Right hindlimb (tissue), 1 donor: ENCODE measurements at places on chromosomes 1 and 21.
A peak's percentile ranks its signal among the peaks of the same experiment; 100 is the strongest.

DNA sequence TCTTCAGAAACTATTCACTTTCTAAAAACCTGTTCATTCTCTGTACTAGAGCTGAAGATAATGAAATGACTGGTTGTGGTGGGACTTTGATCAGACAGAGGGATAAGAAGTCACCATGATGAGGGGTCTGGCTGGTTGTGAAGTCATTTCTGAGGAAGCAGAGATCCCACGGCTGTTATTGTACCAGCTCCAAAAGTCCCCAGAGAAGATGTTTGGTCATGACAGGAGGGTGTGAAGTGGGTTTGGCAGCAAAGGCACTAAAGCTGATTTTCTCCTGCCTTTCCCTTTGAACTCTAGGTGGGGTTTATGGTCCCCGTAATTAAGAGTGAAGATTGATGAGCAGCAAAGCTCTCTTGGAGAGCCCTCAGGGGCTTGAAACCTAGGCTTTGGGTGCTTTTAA lies 103.1 kb upstream of the CACHD1 start:
- no peak for DNase-seq

- DNase-seq: no peak
Observed at GRCh38 chr1:216758161-216758560, 34.9 kb upstream of the ESRRG start.

GRCh38 chr1:227547310-227548118 lies 15.8 kb upstream of the ZNF678 start:
- DNase-seq: no peak

DNA sequence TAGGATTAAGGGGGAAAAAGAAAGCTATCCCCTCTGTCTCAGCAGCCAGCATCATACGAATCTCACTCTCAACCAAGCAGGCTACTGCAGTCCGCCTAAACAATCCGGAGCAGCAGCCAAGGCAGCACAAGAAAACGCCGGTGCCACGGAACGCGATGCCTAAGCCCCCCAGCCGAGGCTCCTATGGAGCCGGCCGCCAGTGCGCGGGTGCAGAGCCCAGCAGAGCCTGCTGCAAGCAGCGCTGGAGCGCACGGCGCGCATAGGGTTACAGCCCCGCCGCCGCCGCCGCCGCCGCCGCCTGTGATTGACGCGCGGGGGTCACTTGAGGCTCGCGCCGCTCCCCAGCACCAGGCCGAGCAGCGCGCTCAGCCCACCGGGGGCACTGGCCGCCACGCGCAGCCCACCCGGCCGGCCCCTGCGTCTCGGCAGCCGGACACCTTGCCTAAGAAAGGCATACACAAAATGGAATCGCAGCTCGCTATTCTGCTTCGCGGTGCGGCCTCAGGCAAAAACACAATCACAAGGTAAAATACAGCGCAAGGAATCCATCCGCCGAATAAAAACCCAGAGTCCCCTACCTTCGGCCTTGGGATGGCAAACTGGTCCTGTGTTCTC lies 780 bp downstream of the HIVEP3 start:
- peak; percentile 37 for DNase-seq

GRCh38 chr1:65164633-65165032 lies 16.6 kb downstream of the AK4 start:
- DNase-seq: no peak

DNA sequence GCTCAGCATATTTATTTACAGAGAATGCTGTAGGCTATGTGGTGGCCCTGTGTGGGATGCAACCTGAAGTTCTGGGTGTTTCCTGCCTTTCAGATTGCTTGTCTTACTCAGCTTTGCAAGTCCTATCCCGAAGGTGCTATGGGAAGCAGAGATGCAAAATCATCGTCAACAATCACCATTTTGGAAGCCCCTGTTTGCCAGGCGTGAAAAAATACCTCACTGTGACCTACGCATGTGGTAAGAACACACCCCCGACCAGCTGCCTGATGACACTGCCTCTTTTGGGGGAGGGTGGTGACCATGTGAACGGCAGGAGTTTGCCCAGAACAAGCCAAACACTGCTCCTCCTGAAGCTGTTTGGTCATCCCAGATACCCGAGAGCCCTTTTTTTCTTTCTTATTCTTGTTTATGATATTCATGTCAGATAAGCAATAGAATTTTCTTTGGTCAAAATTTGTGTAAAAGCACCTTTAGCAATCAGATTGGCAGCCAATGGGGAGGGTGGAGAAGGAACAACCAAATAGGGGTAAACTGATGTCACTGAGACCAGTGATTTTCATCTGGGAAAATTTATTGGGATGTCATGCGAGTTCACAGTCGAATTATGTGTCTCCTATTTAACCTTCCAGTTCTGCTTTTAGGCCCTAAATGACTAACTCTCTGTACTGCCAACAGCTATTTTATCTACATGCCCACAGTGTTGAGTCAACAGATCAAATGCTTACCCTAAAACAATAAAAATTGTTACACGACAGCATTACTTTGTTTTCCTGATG lies 82.6 kb downstream of the EVA1C start:
- no peak for DNase-seq

DNA sequence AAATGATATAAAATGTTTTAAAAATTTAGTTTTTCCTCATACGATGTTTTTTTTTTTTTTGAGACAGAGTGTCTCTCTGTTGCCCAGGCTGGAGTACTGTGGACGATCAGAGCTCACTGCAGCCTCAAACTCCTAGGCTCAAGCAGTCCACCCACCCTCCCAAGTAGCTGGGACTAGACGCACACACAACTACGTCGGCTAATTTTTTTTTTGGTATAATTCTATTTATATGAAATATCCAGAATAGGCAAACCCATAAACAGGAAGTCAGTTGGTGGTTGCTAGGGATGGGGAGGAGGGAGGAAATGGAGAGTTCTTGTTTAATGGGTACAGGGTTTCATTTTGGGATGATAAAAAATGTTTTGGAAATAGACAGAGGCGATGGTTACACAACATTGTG lies 56.5 kb downstream of the WARS2 start:
- no peak for DNase-seq

DNA sequence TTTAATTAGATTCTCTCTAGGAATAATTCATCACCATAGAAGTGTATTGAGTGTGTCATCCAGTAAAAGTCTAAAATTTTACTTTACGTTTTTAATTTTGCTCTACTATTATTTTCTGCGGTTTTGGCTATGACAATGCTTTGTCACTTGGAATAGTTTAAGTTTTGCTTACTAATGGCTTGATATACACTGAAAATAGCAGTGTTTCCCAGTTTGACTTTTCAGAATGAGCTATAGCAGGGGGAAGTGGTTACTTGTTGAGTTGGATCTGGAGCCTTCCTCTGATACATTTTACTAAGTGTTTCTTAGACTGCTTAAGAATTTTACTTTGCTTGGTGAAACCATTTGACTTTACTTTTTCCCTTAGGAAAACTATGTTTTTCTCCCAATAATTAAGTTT lies 5.0 kb downstream of the DNAJC16 start:
- no peak for DNase-seq

- DNase-seq: no peak
Observed at GRCh38 chr1:183215076-183215720, 29.1 kb downstream of the LAMC2 start.

GRCh38 chr21:29441651-29442050 lies 142.9 kb downstream of the BACH1 start:
- DNase-seq: no peak

DNA sequence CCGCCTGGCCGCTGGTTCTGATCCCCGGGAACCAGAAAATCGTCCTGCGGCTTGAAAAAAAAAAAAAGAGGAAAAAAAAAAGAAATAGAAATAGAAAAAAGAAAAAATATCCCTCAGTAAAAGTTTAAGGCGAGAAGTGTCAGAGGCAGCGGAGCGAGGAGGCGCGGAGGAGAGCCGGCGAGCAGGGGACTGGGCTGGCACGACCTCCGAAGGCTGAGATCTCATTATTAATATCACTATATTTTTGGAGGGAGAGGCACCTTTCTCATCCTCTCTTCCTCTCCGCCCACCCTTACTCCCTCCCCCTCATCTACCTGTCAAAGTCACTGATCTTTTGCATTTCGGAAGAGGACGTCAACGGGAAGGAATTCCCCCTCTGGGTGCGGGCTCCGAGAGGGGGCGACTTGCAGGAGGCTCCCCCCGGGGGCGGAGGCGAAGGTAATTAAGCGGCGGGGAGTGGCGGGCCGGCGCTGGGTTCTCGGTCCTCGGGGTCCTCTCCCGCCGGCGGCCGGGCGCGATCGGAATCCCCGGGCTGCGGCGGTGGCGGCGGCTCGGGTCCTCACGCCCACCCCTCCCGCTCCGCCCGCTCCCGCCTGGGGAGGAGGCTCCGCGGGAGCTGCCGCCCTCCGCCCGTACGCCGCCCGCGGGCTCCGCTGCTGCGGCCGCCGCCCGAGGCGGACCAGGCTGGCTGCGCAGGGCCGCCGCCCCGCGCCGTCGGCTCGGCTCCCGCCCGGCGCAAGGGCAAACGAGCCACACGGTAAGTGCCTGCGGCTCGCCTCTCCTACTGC lies at the start of gene NTNG1:
TSS of gene NTNG1 (plus strand) at position 337 of the 788 bp plus-strand sequence.
- peak; percentile 36 for DNase-seq

GRCh38 chr1:161044908-161045735 lies 655 bp downstream of the USF1 start:
- DNase-seq: peak; percentile 76

GRCh38 chr21:41610042-41610839 lies 102.3 kb upstream of the TMPRSS2 start:
- DNase-seq: peak; percentile 50

GRCh38 chr21:16536643-16537434 lies 807.1 kb downstream of the USP25 start:
- no peak for DNase-seq

DNA sequence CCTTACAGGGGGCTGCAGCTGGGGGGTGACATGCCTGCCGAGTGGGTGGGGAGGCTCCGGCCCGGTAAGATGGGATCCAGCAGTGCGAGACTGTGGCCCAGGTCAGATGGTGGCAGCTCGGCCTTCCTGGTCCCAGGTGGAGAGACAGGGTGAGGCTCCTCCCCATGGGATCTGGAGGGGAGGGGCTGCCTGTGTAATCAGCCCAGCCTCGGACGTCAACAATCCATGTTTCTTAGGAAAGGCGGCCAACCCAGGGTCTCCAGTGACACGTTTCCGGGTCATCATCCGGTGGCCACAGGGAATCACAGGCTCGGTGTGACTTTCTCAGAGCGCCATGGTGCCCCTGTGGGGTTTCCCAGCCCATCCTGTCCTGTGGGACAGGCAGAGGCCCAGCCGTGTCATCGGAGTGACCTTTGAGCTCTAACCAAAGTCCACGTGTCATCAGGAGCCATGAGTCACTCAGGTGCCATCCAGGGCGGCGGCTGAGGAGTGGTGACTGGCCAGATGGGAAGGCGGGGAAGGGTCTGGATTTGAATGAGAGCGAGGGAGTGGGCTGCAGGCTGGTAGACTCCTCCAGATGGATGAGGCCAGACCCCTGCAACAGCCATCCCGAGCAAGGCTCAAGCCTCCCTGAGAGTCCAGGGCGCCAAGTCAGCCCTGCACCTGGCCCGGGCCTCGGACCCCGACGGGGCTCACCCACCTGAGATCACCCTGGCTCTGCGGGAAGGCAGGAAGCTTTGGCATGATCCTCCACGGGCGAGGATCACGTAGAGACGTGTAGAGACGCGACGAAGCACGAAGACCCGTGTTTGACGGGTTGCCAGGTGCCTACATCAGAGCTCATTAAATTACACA lies 6.6 kb upstream of the HES4 start:
- DNase-seq: peak; percentile 20

DNA sequence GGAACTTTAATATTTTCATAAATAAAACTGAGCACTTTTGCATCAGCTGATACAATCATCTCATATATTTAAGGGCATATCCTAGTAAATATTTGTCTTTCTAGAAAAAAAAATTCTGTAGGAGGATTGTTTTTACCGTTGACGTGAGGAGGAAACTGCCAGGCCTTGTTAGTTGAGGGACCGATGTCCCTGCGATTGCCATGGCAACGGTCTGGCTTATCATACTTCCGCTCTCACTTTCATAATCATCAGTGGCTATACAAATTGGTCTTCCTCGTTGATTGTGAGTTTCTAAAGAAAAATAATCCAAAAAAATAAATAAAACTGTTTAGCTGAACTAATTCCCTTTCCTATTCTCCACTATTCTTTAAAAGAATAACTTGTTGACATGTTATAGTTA lies 69.3 kb upstream of the ANGPTL3 start:
- DNase-seq: no peak

- no peak for DNase-seq
Observed at GRCh38 chr1:198656500-198656932, 17.7 kb downstream of the PTPRC start.

- no peak for DNase-seq
Observed at GRCh38 chr1:16094453-16095158, 21.2 kb upstream of the FAM131C start.

DNA sequence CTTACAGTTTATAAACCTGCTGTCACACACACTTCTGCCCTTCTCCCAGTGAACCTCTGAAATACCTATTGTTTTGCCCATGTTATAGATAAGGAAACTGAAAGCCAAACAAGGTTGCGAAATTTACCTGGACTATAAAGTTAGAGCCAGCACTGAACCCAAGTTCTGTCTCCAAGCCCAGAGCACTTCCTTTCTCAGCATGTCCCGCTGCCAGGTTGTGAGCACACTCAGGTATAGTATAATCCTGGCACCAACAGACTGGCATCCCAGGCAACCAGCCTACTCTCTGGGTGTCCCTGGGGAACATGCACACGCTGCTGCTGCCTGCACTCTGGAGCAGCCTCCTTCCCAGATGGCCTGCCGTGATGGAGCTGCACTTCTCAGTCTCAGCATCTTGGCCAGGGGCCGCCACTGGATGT lies 45.1 kb downstream of the PGBD5 start:
- DNase-seq: no peak

GRCh38 chr1:55048453-55049270 lies 9.3 kb downstream of the PCSK9 start:
- DNase-seq: no peak

GRCh38 chr1:93253516-93253915 lies 73.0 kb downstream of the CCDC18 start:
- DNase-seq: no peak

DNA sequence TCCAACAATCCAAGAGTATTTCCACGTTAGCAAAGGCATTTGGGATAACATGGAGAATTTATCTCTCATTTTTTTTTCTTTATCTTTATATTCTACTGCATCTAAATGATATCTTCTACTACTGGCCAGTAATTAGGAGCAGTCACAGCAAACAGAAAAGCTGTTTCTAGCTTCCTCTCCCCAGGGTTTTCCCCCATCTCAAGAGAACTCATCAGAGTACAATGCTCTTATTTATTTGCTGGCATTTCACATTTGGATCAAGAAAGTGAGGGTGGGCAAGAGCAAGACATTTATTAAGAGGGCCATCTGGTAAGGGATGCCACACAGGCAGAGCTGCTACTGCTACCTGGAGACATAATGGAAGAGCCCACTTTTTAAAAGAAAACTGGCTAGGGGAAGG lies 368.2 kb downstream of the USH2A start:
- no peak for DNase-seq

- DNase-seq: no peak
Observed at GRCh38 chr1:240497908-240498307, 114.0 kb downstream of the GREM2 start.

- no peak for DNase-seq
Observed at GRCh38 chr1:150514260-150514659, 1.3 kb upstream of the FALEC start.

GRCh38 chr1:2967881-2968280 lies 53.4 kb upstream of the ACTRT2 start:
- DNase-seq: no peak
